Suppressor macrophage treated with lipopolysaccharide for 1 hour (primary cell): ENCODE measurements at places on chromosomes 1 and 21.
A peak's percentile ranks its signal among the peaks of the same experiment; 100 is the strongest.

GRCh38 chr1:47380699-47381098, 35.4 kb upstream of the FOXE3 start:
- DNase-seq: no peak

DNA sequence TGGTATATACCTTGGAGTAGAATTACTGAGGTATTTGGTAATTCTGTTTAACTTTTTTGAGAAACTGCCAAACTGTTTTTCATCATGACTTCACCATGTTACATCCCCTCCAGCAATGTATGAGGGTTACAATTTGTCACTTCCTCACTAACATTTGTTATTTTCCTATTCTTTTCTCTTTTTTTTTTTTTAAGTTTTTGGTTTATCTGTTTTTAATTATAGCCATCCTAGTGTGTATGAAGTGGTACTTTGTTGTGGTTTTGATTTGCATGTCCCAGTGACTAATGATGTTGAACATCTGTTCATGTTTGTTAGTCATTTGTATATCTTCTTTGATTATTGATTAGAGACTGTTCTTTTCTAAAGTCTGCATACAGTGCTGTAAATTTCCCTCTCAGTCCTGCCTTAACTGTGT, 147.3 kb downstream of the HS2ST1 start:
- DNase-seq: no peak

DNA sequence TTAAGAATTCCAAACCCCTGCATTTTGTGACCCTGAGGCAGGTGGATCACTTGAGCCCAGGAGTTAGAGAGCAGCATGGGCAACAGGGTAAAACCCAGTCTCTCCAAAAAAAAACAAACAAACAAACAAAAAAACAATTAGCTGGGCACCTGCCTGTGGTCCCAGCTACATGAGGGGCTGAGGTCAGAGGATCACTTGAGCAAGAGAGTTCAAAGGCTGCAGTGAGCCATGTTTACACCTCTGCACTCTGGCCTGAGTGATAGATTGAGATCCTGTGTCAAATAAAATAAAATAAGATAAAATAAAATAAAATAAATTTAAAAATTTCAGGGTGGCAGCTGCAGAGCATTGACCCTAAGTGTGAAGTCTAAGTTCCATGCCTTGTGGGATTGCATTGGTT, 16.7 kb upstream of the PTGFR start:
- DNase-seq: no peak

DNA sequence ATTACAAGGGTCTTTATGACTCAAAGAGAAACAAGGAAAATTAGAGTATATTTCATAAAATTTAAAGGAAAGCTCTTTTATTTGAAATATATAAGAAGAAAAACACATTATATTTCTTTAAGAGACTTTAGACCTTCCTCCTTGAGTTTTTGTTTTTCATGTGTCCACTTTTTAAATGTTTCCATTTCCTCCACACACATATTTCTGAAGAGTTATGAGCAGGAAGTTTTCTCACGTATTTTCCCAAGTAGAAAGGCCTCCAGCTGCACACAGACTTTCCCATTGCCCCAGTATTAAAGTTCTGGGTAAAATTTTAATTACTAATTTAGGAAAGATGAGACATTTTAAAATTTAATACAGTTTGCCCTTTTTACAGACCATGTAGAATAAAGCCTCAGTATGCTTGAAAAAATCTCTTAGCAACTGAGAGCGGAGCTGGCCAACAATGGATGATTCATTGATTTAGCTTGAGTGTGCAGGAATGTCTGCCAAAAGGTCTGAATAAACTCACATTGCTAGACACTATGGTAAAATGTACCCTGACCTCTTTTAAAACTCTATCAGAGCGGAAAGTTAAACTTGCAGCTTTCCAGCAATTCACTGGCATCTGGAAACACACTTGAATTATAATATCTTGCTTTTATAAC, 57.9 kb downstream of the DDAH1 start:
- no peak for DNase-seq

DNA sequence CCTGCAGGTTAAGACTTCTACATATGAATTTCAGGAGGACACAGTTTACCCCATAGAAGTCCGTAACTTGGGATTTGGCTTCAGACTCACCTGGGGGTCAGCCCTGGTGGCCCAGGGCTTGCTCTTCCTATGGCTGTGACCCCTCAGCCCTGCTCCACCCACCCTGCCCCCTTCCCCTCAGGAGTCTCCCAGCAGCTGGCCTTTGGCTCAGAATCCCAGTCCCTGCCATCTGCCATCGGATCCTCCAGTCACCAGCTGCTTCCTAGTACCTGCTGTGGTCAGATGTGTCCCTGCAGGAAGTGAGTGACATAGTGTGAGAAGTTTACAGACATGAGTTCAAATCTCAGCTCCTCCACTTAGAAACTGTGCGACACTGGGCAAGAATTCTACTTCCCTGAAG, 332.6 kb downstream of the NPHP4 start:
- no peak for DNase-seq

GRCh38 chr1:41153750-41154274, 88.3 kb downstream of the SCMH1 start:
- DNase-seq: peak; percentile 1

DNA sequence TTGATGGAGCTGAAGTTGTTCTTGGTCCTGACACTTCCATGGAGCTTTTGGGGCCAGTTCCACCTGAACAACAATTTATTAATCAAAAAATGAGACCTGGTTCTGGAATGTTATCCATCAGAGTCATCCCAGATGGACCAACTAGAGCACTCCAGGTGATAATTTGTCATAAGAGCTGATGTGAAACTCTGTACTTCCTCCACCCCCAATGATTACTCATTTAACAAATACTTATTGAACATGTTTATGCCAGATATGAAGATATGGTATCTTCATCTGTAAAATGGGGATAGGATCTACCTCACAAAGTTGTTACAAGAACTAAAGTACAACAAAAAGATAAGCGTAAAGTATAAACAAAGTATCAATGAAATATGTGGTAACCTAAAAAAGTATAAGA, 153.2 kb downstream of the VPS13D start:
- DNase-seq: no peak

DNA sequence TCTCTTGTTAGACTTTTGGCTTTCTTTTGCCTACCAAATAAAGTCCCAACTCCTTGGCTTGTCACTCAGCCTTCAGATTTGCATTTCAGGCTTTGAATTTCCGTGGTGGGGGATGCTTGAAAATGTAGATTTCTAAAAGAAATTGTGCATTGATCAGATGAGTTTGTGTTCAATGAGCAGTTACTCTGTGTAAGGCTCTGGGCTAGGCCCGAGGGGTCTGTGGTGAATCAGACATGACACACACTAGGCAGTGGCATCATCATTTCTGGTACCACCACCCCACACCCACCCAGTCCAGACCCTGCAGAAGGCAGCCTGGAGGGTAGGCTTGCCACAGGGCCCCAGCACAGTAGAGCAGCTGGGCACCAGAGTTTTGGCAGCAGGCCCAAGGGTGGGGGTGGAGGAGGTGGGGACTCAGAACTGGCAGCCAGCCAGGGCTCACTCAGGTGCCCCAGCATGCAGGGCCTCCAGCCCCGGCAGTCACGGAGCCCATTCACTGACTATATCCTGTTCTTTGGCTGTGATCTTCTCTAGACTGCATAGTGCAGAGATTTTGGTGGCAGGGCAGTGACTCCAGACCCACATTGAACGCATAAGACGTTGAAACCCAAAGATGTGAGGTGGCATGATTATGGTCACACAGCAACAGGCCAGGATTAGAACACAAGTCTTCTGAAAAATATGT, 97.2 kb upstream of the ARTN start:
- DNase-seq: peak; percentile 47

GRCh38 chr21:39016740-39017315, 166.4 kb downstream of the PSMG1 start:
- DNase-seq: peak; percentile 84

- DNase-seq: no peak
Observed at GRCh38 chr21:46597031-46597430, 7.9 kb downstream of the S100B start.
